ENCODE measurements at places on chromosomes 11 and 22.

DNA sequence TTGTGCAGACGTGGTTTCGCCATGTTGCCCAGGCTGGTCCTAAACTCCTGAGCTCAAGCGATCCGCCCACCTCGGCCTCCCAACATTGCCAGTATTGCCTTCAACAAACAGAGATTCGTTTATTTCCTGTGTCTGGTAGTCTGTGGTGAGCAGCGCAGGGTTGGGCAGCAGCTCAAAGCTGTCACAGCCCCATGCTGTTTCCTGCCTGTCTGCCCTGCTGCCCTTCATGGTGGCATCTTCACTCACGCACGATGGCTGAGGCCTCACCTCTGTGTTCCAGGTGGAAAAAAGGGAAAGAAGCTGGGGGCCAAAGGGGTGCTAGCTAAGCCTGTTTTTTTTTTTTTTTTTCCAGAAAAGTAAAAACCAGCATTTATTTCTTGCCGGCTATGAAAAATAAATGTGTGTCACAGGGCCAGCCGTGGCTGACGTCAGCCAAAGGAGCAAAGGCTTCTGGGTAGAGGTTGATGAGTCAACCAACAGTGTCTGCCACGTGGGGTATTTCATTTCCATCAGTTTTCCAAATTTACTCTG is 28.8 kb downstream of the TBC1D22A start:
- no peak for DNase-seq

GRCh38 chr11:95254716-95255115 is 23.7 kb upstream of the SESN3 start:
- no peak for DNase-seq

DNA sequence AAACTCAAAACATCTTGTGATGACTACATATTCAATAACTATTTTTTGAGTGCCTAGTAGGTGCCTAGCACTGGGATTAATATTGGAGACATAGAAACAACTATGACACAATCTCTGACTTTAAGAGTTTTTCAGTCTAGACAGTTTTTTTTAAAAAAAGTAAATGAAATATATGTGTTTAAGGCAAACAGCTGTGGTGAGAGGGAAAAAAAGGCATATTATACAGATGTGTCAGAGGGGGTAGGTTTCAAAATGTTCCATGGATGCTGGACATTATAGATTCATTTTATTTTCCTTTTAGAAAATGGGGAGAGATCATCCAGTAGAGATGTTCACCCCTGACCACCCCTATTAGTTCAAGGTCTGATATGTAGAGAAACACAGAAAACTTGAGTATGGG is 90.8 kb downstream of the LUZP2 start:
- no peak for DNase-seq

DNA sequence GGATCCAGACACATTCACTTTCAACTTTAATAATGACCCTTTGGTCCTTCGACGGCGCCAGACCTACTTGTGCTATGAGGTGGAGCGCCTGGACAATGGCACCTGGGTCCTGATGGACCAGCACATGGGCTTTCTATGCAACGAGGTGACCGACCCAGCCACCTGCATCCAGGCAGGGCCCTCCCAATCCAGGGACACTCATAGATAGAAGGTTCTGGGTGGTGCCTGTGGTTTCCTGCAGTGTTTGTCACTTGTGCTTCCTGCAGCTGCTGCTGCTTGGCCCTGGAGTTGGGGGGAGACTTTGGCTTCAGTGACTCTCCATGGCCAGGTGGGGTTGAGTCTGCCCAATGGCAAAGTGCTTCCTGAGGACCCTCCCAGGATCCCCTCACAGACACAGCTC is 7.3 kb downstream of the APOBEC3B start:
- DNase-seq: no peak

- no peak for DNase-seq
Measured at GRCh38 chr11:21564095-21564494, 628.8 kb upstream of the ANO5 start.

DNA sequence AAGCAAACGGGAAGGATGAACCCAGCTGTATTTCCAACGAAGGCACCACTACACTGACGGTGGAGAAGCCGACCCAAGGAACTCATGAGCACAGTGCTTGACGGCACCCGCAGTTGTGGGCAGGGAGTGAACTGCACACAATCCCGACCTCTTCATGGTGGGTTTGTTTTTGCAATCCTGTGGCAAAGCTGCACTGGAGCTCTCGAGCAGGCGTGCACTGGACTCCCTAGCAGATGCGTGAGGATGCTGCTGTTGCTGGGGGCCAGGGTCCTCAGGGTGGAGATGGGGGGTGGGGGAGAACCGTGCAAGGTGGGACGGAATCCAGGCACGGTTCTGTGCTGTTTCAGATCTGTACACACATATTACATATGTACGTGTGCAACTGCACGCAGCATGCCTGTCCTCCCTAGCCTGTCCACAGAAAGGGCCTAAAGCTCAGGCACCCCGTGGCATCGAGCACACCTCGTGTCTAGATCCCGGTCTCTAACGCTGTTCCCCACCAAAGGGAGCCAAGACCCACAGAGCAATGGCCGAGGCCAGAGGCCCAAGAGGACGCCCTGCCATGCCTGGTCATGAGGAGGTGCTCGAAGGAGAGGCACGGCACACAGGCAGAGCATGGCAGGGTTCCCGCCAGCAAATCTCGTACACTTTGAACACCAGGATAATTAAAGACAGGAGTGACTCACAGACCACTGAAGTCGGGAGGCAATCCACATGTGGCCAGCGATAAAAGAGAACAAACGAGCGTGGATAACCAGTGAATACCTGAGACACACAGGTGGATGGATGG is 17.6 kb downstream of the ALG12 start:
- DNase-seq: no peak

DNA sequence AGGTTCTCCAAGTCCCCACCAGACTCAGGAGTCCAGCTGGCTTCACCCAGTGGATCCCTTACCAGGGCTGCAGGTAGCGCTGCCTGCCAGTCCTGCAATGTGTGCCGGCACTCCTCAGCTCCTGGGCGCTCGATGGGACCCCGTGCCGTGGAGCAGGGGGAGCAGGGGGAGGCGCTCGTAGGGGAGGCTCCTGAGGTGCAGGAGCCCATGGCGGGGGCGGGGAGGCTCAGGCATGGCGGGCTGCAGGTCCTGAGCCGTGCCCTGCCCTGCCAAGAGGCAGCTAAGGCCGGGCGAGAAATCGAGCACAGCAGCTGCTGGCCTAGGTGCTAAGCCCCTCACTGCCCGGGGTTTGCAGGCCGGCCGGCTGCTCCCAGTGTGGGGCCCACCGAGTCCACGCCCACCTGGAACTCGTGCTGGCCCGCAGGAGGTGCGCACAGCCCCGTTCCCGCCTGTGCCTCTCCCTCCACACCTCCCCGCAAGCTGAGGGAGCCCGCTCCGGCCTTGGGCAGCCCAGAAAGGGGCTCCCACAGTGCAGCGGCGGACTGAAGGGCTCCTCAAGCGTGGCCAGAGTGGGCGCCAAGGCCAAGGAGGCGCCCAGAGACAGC is 792.9 kb upstream of the CCDC179 start:
- DNase-seq: no peak

- DNase-seq: no peak
Measured at GRCh38 chr11:63165706-63166310, 21.8 kb upstream of the SLC22A24 start.

- DNase-seq: no peak
Measured at GRCh38 chr11:115555336-115556090, 51.3 kb upstream of the CADM1 start.

DNA sequence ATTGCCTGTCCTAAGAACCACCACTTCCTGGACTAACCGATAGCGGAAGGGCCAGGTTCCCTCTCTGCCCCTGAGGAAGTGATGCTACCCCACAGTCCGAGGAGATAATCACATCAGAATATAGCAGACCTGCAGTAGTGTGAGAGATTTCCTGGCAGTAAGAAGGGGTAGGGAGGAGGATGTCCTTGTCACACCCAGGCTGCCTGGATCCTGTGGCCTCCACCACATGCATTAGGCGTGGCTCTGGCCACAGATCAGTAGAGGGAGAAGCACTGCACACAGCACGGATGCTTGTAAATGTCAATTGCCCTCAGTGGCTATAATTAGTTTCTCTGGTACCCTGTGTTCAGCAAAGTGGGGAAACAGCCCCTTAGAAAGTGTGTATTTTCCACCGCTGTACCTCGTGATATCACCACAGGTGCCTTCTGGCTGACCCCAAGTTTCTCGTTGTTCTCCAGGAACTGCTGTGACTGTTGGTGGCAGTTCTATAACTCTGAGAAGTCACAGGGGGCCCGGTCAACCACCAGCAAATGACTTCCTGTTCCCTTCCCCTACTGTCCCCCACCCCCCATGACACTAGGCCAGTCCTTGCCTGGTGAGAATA is 61.8 kb downstream of the UBASH3B start:
- no peak for DNase-seq

- DNase-seq: no peak
Measured at GRCh38 chr11:125170510-125171031, 6.0 kb downstream of the PKNOX2 start.

- DNase-seq: no peak
Measured at GRCh38 chr11:78978831-78979230, 404.2 kb upstream of the NARS2 start.

- no peak for DNase-seq
Measured at GRCh38 chr11:65429724-65430405, 7.3 kb downstream of the NEAT1 start.

DNA sequence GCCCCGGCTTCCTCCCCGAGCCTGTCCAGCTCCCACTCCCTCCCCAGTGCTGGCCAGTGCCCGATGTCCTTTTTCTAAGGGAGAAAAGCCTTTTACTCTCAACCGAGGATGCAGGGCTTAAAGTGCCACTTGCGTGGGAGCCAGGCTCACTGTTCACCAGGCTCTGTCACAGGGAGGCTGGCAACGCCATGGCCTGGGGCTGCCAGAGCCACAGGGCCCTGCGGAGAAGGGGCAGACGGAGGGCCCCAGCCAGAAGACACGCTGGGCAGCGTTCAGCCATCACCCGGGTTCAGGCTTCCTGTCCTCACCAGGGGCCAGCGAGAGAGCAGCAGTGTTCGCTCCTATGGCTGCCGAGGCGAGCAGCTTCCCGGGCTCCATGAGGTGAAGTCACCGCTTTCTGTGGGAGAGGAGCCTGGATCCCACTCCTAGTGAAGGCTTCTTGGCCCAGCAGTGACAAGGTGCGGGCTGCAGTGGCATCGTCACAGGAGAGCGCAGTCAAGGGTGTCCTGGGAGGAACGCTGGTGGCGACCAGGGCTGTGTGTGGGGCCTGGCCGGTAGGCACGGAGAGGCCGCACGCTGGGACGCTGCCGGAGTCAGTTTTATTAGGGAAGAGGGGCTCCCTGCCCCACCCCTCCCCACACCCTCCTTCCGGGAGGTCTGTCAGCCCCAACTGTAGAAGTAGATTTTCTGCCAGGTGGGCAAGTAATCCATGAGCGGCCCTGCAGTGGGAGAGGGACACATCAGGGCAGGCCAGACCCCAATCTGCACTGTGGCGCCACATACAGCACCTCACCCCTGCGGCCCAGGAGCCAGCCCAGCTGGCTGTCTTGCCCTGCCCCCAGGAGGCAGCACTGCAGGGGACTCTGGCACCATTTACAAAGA is 2.8 kb upstream of the FREY1 start:
- no peak for DNase-seq

DNA sequence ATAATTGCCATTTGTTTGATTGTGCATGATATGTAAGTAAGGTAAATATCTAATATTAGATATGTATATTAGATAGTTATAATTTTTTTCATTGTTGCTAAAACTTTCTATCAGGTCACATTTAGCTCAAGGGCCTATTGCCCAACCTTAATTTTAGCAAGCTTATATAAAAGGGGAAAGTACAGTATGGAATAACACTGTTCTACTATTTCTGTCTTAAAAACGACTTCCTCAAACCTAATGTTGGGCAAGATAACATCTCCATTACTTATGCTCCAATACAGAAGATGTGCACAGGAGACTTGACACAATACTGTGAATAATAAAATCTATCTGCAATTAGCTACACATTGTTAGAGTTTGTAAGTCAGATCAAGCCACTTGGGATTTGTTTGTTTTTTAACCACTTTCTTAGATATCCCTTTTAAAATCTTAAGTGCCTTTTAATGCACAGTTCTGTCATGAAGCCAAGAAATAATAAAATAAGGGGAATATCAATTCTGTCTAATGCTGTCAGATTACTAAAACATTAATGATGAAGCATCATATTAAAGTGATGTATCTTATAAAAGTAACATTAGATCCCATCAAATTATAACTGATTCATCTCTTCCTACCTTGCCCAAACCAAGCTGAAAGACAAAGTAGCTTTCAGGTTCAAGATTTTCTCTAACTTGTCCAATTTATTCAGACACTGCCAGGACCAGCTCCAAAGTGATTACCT is 98.1 kb downstream of the SIK3 start:
- no peak for DNase-seq

DNA sequence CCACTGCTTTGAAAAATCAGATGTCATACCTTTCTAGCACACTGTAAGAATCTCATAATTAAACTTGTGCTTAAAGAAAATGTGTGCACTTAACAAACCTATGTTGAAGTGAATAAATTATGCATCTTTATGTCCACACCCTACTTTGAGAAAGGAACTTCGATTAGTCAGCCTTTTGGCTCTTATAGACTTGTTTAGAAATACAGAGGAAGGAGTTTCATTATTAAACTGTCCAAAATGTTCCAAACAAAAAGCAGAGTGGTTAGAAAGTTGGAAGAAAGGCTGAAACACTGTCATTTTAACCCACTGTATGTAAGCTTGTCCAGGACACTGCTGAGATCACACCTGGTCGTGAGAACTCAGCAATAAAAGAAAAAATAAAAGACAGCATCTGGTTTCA is 863.2 kb upstream of the CHORDC1 start:
- DNase-seq: no peak

DNA sequence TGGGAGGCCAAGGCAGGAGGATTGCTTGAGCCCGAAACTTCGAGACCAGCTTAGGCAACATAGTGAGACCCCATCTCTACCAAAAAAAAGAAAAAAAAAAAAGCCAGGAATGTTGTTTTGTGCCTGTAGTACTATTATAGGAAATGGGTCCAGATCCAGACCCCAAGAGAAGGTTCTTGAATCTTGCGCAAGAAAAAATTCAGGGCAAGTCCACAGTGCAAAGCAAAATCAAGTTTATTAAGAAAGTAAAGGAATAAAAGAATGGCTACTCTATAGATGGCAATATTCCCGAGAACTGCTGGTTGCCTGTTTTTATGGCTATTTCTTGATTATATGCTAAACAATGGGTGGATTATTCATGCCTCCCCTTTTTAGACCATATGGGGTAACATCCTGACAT is 51.2 kb upstream of the RDX start:
- DNase-seq: no peak

- no peak for DNase-seq
Measured at GRCh38 chr11:70756341-70756740, 358.0 kb downstream of the CTTN start.

Measured in glomerular endothelial cell (primary cell).